ENCODE measurements at places on chromosomes 4 and X. TPM values are rescaled to one million over a fixed set of nuclear protein-coding genes. Genes with fewer than 3 reads are reported as not detected.
A peak's percentile ranks its signal among the peaks of the same experiment; 100 is the strongest.

DNA sequence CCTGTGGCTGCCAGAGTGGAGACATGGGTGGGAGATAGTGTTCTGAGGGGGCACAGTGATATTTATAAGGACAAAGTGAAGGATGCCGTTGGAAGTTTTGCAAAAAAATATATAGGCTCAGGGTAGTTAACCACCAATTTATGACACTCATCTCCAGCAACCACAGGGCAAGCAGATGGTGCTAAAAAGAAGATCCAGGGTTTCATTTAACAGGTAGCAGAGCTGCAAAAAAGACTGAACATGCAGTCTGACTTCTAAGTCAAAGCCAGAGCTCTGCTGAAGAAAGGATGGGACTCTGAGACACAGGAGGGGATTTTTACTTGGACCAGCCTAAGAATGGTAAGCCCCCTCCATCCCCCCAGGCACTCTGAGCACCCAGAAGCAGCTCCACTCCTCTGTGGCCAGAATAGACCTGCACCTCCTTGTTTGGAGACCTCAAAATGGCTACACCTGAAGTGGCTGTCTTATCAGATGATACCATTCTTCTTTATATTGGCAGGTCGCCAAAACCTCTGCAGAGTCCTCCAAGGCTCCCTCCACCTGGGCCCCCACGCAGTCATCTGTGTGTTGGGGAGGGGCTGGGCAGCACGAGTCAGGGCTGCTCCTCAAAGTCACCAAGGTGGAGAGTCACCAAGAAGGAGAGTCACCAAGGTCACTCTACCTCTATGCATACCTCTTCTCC lies 161.4 kb upstream of the FAM9B start:
- no peak for DNase-seq

- no peak for DNase-seq
Observed at GRCh38 chr4:107736037-107736436, 16.0 kb upstream of the PAPSS1 start.

DNA sequence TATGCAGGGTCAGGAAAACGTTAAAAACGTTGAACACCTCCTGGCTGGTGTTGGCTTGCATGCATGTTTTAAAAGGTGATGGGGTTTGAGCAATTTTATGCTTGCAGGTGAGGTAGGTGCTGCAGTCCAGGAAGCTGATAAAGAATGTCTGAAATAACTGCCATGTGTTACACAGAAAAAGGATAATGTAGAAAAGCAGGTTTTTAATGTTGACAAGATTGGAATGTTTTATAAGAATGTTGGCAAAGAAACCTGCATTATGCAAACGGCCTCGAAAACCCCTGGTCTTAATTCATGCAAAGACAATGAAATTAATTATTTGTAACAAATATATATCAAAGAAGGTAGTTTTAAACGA lies 723.7 kb upstream of the AGA start:
- no peak for DNase-seq

DNA sequence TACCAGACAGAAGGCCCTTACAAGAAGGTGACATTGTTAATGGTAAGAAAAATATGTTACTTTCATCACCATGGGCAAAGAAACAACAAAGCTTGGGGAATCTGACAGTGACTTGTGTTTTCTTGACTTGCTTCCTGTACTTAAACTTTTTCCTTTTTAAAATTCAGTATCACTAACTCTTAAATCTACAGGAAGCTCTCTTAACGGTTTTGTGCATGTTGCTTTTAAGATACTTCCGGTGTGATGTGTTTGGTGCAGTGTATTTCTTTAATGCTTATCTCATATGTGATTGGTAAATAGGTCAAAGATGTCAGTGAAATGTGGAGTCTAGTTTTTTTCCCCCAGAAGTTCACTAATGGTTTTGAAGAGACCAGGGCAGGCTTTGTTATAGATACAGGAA lies 45.2 kb downstream of the ADH5 start:
- no peak for DNase-seq

GRCh38 chr4:124955476-124955875 lies 242.9 kb upstream of the ANKRD50 start:
- no peak for DNase-seq

Gene TKTL2
- not detected for polyA plus RNA-seq

DNA sequence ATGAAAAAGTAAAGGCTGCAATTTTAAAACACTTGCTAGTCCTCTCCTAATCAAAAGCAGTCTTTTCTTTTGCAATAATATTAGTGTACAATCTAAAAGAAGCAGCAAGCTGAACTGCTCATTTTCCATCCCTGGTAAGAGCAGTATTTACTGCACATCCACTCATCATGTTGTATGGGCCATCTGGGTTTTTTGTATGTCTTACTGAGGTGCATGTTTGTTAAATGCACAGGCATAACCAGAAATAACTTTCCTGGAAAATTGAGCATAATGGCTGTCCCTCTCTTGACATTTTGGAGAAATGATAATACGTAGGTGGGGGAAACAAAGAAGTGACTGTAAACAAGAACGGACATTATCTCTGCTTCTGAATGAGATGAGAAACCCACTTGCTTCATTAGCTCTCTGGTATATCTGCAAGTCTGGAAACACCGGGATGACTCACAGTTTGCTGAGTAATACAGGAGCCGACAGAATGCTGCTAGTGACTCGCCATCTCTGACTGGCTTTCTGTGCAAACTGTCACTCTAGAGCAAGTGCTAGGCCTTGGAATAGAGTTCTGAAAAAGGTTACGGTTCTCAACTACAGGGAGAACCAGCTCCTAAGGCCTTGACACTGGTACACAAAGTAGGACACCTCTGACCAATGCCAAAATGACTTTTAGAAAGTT lies 85.7 kb upstream of the MTM1 start:
- peak; percentile 92 for DNase-seq

GRCh38 chrX:115504167-115504566 lies 56.8 kb upstream of the PLS3 start:
- no peak for DNase-seq

- no peak for DNase-seq
Observed at GRCh38 chr4:54062392-54062791, 2.0 kb downstream of the CHIC2 start.

GRCh38 chrX:12970691-12971202 lies 4.2 kb upstream of the TMSB4X start:
- DNase-seq: no peak

Measured in mammary epithelial cell (primary cell).